ENCODE measurements at places on chromosomes 5 and 9.

DNA sequence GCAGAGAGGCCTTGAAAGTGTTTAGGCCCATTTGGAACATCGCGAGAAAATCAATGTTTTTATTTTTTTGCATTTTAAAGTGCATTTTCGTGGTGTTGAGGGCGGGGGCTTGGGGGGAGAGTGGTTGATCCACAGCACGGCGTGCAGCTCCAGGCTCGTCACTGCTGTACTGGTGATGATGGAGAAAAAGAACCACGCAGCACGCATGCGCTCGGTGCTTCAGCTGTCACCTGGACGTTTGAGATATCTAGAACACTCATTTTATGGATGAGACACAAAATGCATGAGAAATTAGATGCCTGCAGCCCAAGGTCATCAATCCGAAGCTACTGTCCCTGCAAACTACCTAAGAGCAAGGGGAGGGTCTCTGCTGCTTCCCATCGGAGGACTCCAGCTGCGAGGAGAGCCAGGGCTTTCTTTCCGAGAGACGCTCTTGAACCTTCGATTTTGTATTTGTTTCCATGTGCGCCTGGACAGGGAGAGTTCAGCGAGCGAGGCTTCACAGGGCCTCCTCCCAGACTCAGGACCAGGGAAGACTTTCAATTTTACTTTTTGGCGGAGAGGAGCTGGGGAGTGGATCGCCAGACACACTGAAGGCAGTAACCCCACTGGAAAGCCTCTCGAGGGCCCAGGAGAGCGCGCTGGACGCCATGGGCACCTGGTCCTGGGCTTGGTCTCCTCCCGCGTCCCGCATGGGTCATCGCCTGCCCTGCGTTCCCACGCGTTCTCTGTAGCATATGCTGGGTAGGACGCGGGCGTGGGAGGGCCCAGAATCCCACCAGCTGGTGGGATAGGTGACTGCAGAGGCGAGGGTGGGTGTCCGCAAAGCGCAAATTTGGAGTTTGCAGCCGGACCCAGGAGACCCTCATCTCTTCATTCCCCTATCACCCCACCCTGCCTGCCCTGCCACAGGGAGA lies 2.5 kb downstream of the DMRT2 start:
- DNase-seq, result no peak

DNA sequence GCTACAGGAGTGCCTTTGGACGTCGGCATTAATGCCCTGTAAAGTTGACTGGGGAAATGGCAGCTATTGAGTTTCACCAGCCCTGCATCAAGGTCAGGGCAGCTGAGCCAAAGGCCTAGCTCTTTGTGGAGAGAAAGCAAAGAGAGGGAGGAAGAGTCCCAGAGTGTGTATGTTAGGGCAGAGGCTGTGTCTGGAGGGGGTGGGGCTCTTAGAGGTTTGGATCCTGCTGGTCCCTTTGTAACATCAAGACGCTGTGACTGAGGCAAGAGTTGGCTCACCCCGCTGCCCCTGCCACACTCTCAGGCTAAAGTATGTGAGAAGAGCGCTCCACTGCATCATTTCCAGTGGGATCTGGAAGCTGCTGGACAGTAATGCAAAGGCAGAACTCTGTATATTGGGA lies 34.3 kb downstream of the TMOD1 start:
- no peak for DNase-seq

DNA sequence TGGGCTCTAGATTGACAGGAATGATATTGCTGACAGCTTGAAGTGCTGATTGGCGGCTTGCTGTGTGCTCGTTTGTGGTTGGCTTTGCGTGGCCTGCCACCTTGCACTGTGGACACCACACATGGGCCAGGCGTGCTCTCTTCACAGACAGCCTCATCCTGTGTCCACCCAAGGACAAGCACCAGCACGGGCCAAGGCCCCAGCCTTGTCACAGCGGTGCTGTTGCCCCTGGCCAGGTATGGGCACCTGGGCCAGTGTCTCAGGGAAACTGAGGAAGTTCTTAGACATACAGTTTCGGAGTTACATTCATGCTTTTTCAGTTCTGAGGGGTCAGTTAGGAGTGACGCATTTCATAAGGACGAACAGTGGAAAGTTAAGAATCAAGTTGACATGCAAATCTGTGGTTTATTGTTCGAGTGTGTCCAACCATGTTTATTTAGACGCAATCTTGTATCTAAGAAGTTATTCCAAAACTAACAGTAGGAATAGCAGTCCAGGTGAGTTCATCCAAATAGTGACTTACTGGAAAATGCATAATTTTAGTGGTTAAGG lies 125.9 kb downstream of the EHMT1 start:
- no peak for DNase-seq

GRCh38 chr9:127493592-127494303 lies 42.4 kb downstream of the LRSAM1 start:
- DNase-seq, result no peak

- no peak for DNase-seq
These were observed 1.1 kb downstream of the ARL15 start for GRCh38 chr5:54309276-54309675.

GRCh38 chr9:23567516-23568165 lies 258.4 kb downstream of the ELAVL2 start:
- no peak for DNase-seq

DNA sequence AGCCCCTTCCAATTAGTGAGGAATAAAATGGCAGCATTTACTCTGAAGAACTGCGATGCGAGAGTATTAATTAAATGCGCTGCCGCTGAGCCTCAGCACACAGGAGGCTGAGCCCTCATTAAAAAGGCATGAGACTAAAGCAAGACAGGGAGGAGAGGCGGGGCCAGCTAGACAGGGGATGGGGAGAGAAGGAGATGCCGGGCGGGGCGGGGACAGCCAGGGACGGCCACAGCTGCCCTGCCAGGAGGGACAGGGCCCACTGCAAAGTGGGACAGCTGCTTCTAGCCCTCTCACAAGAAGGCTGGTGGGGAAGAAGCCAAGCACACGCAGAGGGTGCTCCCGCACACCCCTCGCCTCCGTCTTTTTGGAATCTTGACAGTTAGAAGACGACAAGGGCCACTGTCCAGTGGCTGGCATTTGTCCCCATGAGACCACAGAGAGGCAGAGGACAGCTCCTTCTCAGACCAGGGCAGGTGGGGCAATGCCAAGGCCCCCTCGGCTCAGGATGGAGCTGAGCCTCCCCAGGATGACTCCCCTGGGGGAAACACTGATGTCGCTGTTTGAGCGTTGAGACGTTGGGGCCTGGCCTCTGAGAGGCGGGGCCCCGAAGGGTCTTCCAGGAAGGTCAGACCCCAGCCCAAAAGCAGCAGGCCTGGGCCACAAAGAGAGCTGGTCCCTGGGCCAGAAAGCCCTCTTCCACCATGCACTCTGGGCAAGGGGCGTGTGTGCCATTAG lies 26.9 kb downstream of the ADAMTS2 start:
- no peak for DNase-seq

- DNase-seq, result no peak
These were observed 36.9 kb upstream of the CXCL14 start for GRCh38 chr5:135615581-135616260.

GRCh38 chr9:34252670-34253459 lies 74.0 kb downstream of the UBAP1 start:
- DNase-seq, result peak; percentile 71

GRCh38 chr5:150317048-150318003 lies 14.6 kb upstream of the ARSI start:
- no peak for DNase-seq

DNA sequence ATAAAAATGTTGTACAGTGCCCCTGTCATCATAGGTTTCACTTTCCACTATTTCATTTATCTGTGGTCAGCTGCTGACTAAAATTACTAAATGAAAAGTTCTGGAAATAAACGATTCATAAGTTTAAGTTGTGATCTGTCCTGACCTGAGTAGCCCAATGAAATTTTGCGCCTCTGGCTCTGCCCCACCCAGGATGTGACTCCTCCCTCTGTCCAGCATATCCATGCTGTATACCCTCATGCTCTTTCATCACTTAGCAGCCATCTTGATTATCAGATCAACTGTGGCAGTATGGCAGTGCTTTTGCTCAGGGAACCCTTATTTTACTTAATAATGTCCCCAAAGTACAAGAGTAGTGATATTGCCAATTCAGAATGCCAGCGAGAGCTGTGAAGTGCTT lies 97.3 kb downstream of the STARD4 start:
- no peak for DNase-seq

DNA sequence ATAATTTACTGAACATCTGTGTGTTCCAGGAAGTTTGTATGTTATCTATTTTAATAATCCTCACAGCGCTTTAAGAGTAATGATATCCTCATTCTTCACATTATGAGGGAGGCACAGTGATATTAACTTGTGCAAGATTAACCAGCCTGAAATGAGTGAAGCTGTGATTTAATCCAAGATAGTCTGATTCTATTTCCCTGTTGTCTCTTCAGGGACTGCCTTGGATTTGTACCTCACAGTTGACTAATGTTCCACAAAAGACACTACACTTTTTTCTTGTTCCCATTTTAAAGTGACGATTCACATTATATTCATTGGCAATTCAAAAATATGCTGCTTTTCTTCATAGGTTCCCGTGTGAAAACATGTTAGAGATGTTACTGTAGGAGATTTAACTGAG lies 125.3 kb upstream of the GNA14 start:
- DNase-seq, result no peak

- DNase-seq, result no peak
These were observed 251.7 kb upstream of the ACTBL2 start for GRCh38 chr5:57734296-57734695.

DNA sequence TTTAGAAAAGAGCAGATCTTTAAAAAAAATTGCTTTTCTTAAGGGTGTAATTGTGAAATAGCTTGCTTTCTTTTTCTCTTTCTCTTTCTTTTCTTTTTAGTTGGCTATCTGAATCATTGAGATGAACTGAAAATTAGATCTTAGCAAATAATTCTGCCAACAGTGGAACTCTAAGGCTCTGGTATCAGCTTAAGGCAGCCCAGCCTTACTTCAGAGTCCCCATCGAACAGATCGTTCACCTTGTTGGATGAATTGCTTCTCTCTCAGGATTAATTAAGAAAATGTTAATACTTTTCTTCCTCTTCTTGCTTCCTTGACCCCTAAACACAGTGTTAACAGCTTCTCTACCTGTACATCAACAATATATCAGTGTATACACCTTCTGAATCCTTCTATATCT lies 92.1 kb downstream of the ZCCHC7 start:
- DNase-seq, result no peak

DNA sequence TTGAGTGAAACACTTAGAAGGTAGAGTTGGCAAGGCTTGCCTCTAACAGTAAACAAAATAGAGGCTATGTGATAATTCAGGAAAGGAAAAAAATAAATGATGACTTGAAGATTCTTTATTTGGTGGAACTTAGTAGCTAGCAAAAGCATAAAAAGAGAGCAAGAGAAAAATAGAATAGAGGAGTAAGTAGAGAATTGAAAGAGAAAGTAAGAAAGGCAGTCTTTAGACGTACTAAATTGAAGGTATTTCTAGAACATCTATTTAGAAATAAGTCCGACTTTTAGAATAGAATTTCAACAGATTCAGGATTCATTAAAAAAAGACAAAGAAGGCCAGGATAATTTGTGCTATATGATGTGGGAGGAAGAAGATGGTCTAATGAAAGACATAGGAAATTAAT lies 128.1 kb upstream of the MINAR2 start:
- DNase-seq, result no peak

DNA sequence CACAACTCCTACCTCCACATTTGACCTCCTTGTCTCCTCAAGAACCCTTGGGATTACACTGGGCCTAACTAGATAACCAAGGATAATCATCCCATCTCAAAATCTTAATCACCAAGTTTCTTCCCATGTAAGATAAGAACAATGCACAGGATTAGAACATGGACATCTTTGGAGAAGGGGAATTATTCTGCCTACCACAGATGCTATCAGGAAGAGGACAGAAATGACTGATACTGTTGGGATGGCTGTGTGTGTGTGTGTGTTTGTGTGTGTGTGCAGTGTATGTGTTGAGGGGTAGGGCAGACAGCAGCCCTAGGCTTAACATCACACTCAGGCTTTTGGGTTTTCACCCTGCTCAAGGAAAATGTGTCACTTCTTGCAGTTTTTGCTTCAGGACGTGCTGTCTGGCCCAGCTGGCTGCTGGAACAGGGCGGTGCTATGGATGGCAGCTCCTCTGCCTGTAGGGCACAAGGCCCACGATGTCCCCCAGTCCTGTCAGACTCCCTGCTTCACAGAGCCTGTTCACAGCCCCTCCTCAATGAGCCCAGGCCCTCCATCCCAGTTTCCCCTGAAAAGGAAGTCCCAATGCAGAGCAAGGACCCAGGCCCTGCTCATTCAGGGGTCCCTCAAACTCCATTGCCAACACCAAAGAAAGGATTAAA lies 7.7 kb downstream of the CA9 start:
- no peak for DNase-seq

DNA sequence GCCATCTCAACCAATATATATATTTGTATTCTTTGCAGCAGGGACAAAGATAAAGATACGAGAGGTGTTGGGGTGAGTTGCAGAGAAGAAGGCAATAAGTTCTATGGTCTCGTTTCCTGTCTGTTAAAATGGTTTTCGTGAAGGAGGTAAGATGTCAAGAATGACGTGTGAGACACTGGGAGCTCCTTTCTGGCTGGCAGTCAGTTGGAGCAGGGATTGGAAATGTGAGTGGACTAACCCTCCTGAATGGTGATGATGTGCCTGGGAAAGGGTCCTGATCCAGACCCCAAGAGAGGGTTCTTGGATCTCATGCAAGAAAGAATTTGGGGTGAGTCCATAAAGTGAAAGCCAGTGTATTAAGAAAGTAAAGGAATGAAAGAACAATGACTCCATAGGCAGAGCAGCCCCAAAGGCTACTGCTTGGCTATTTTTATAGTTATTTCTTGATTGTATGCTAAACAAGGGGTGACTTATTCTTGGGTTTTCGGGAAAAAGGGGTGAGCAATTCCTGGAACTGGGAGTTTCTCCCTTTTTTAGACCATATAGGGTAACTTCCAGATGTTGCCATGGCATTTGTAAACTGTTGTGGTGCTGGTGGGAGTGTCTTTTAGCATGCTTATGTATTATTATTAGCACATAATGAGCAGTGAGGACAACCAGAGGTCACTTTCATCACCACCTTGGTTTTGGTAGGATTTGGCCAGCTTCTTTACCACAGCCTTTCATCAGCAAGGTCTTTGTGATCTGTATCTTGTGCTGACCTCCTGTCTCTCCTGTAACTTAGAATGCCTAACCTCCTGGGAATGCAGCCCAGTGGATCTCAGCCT lies 53.7 kb downstream of the SPATA31C2 start:
- DNase-seq, result no peak

GRCh38 chr9:75866273-75866871 lies 24.1 kb upstream of the PCSK5 start:
- DNase-seq, result peak; percentile 52

- DNase-seq, result no peak
These were observed 484.0 kb downstream of the ZNF608 start for GRCh38 chr5:124262470-124262869.

- no peak for DNase-seq
These were observed 13.7 kb downstream of the TRIO start for GRCh38 chr5:14156650-14157492.

Data from CD4-positive, alpha-beta T cell treated with Interleukin-21 for 1 hour (primary cell).